Activated T-helper 1 cell treated with anti-CD3 and anti-CD28 coated beads, Interleukin-12 subunit alpha, Interleukin-12 subunit beta, Interleukin-2, Interleukin-4 antibody, amounts not matched to agents 30 ng/mL and 10 ng/mL and 1 ng/mL, durations not matched to agents 14 hours and 24 hours and 36 hours (primary cell): ENCODE measurements at places on chromosomes 12 and 14.

DNA sequence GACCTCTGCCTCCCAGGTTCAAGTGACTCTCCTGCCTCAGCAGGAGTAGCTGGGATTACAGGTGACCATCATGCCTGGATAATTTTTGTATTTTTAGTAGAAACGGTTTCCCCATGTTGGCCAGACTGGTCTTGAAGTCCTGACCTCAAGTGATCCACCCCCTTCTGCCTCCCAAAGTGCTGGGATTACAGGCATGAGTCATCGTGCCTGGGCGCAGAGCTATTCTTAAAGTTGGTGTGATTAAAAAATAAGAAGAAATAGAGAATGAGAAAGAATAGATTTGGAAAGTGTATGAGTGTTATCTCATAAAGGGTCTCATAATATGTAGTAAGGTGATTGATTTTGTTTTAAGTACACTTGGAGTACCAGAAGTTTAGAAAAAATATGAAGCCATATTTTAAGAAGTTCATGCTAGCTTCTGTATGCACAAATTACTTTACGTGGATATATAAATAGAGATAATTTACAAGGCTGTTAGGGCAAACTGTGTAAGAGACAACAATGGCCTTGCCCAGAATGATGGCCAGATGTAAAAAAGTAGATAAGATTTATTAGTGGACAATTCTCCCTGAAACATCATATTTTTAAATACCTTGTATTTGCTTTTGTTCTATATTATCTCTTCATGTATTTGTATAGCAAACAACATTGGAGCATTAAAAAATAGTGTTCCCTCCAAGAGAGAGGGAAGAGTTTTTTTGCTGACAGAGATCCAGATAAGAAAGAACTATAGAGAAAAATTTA, 1108.5 kb downstream of the SLC16A7 start:
- no peak for DNase-seq

- peak; percentile 19 for DNase-seq
Observed at GRCh38 chr12:46546634-46547273, 174.2 kb upstream of the SLC38A2 start.

DNA sequence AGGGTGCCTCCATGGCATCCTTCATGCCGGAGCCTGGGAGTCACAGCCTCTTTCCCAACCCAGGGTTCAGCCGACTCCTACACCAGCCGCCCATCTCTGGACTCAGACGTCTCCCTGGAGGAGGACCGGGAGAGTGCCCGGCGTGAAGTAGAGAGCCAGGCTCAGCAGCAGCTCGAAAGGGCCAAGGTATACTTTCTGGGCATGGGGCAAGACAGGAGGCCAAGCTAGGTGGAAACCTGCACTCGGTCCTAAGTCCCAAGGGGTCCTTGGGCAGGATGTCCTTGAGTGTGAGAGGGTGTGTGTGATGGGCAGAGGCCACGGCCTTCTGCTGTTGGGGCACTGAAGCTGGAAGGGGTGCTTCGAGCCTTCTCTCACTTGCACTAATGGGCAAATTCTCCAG, 5.0 kb downstream of the CACNB3 start:
- no peak for DNase-seq

- no peak for DNase-seq
Observed at GRCh38 chr12:29673346-29673745, 110.4 kb downstream of the TMTC1 start.

DNA sequence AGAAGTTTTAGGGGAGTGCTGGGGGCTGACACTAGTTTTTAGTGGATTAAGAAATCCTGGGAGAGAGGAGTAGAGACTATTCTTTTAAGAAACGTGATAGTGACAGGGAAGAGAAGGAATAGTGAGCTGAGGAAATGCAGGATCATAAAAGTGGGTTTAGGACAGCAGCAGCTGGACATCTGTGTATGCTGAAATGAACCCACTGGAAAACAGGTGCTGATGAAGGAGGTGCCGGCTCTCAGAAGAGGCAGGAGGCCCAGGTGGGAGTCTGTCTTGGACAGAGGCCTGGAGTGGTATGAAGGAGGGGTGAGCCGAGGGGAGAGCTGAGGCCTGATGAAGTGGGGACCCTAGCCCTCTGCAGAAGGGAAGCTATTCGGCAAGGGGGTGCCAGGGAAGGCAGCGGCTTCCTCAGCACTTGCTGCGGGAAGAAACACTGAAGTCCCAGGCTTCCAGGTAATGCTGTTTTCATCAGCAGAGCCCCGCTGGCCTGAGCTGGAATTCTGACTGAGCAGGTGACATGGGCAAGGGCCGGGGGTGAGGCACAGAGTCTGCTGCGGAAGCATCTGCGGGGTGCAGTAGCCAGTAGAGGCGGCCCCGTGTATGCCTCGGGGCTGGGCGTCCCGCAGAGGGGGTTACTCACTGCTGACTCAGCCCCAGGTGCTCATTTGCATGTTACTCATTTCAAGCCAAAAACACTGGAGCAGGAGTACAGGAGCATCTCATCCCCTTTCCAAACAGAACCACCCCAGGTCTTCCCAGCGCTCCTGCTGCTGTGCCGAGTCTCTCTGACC, 89.7 kb downstream of the TMCC3 start:
- no peak for DNase-seq

GRCh38 chr12:31773223-31773750, 44.5 kb upstream of the AMN1 start:
- no peak for DNase-seq

GRCh38 chr12:132761921-132762583, 420 bp upstream of the ANKLE2 start:
- DNase-seq, result peak; percentile 80

DNA sequence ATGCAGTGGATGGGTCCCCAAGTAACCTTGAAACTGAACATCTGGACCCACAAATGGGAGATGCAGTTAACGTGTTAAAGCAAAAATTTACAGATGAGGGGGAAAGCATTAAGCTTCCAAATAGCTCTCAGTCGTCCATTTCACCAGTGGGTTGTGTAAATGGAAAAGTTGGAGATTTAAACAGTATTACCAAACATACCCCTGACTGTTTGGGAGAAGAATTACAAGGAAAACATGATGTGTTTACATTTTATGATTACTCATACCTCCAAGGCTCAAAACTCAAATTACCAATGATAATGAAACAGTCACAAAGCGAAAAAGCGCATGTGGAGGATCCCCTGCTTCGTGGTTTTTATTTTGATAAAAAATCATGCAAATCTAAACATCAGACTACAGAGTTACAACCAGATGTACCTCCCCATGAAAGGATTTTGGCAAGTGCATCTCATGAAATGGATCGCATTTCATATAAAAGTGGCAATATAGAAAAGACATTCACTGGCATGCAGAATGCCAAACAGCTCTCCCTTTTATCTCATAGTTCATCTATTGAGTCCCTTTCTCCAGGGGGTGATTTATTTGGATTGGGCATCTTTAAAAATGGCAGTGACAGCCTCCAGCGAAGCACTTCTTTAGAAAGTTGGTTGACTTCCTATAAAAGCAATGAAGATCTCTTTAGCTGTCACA, 116.6 kb upstream of the NPAS3 start:
- no peak for DNase-seq

DNA sequence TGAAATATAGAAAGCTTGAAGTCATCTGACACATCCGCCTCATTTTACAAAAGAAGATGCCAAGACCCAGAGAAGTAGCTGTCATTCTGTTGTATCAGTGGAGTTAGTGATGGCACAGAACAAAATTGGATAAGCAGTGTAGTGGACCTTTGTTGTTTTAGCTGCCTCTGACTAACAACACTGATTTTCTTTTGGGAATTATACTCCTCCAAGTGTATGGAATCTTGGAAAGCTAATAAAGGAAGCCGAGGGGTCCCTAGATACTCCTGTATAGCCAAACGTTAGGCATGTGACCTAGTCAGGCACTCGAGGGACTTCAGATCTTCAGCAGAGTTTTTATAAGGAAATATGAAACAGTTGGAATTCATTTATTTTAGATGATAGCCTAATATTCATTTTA, 94.5 kb downstream of the OTOGL start:
- no peak for DNase-seq

DNA sequence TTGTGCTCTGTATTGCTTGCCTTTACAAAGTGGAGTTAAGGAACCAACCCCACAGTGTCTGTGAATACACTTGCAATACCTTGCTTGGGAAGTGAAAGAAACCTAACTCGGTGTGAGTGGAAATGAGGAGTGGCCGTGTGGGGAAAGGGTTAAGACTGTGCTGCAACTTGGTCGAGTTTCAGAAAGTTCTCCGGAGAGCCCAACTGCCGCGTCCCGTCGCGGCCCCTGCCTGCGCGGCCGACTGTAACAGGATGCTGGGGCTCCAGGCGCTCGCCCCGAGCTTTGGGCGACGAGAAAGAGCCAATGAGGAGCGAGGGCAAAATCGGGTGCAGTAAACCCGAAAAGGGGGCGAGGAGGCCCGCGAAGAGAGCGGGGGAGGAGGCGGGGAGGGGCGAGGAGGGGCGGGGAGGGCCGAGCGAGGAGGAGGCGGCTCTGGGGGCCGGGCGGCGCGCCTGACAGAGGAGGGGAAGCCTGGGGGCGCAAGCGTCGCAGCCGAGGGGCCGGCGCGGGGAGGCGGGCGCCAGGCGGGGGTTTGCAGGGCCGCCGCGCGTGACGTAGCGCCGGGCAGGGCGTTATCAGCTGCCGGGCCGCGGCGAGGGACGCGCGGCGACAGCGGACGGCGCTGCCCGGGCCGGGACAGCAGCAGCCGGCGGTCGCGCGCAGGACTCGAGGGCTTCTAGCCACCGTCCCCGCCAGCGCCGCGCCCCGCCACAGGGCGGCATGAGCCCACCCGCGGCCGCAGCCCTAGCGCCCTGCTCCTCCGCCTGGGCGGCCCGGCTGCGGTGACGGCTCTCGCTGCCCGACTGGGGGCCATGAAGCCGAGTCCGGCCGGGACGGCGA, at the start of gene DACT1:
Gene DACT1 (plus strand): TSS at position 572 of the 840 bp plus-strand sequence. CDS start 241 bp downstream, at position 813.
- peak; percentile 49 for DNase-seq

DNA sequence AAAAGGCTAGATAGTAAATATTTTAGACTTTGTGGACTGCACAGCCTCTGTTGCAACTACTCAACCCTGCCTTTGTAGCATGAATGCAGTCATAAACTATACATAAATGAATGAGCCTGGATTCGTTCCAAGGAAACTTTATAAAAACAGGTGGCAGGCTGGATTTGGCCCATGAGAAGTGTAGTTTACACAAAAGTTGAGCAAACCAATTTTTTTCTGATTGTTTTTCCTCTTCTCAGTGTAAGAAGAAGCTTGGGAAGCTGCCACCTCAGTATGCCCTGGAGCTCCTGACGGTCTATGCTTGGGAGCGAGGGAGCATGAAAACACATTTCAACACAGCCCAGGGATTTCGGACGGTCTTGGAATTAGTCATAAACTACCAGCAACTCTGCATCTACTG, 9.5 kb downstream of the OAS1 start:
- DNase-seq, result no peak

GRCh38 chr12:103470664-103471063, 25.1 kb downstream of the C12orf42 start:
- no peak for DNase-seq

GRCh38 chr14:43356979-43357545, 1150.0 kb downstream of the FSCB start:
- no peak for DNase-seq
